ENCODE measurements at places on chromosomes 2 and 18.

- no peak for DNase-seq
These were observed 32.6 kb upstream of the NPC1 start for GRCh38 chr18:23618862-23619387.

DNA sequence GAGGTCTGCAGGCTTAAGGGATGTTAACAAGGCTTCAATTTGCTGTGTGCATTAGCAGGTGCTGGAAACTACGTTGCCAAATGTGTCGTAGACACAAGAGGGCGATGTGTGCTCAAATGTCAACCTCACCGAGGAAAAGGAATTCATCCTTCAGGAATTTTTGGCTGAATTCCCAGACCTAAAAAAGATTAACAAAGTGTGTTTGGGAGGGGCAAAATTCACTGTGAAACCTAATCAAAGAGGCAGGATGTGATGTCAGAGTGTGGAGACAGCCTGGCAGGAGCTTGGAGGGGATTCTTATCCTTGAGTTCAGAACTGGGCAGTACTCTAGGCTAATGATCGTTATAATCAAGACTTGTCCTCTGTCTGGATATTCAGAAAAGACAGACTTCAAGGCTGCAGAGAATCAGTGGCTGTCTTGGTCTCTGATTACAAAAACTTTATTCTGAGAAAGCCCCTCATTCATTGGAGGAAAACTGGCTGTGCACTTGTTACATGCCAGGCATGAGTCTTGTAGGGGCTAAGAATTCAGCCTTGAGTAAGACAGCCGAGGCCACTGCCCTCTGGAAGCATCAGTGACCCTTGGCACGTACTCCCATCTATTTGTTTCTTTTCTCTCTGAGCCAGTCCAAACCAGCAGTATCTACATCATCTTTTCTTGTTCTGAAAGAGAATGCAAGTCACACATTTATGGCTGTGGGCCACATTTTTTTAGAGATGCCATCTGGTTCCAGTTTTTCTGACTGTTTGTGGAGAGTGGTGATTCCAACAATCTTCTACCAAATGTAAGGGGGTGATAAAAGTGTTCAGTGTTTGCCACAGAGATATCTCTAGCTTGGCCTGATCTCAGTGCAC is 18.7 kb upstream of the SCYGR1 start:
- peak; percentile 99 for DNase-seq

- DNase-seq = peak; percentile 85
These were observed 105.6 kb downstream of the VSNL1 start for GRCh38 chr2:17646081-17646554.

DNA sequence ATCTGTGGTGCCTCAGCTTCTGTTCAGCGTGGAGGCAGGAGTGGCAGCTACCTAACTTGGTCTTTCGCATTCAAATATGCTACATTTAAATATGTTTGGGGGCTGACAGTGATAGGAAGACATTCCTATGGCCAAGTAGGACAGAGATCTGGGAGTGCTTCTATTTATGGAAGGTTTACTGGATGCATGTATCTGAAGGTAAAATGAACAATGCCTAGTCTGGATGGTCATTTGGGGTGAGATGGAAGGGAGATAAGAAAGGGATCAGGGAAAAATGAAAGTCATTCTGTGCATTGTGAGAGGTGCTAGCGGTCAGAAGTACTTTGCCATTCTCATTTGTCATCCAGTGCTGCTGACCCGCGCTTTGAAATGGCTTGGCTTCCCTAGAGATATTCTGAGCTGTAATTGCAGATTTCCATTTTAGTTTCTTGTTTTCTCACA is 300.9 kb upstream of the FBXO11 start:
- no peak for DNase-seq

- DNase-seq = no peak
These were observed 717 bp downstream of the IHH start for GRCh38 chr2:219059725-219060682.

- DNase-seq = no peak
These were observed 1.5 kb upstream of the AMMECR1L start for GRCh38 chr2:127887082-127887775.

DNA sequence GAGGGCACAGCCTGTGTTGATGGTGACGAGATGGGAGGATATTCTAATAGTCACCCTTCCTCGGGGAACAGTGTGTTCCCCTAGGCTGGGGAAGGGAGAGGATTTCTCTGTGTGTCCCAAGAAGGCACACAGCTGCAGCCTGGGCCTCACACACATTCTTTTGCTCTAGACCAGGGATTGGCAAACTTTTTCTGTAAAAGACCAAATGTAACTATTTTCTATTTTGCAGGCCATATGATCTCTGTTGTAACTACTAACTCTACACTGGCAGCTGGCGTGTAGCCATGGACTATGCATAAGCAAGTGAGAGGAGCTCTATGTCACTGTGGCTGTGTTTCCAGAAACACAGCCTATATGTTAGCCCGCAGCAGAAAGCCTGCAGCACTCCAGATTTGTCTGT is 65.8 kb downstream of the ARHGAP28 start:
- DNase-seq = no peak

- DNase-seq = no peak
These were observed 56.8 kb upstream of the HS6ST1 start for GRCh38 chr2:128375454-128375853.

DNA sequence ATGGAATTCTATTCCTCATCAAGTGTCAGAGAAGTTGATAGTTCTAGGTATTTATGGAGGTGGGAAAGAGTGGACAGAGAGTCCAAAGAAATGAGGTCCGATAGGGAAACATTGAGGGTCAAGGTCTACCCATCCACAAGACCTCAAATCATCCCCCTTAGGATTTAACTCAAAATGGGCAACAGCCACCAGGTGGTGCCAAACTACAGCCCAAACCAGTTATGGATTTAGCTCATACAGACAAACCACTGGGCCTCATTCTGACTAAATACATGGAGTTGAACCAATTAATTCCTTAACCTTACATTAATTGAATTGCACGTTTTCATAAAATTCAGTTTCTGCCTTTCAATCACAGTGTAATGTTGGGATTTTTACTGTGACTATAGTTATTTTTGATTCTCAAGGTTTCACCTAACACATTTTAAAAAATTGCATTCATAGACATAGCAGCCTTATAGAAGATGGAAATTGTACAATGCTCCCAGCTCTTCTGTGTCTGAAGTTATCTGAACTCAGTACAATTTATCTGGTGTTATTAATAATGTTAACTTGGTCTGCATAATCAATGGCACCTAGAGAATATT is 98.2 kb upstream of the HNMT start:
- peak; percentile 75 for DNase-seq

GRCh38 chr2:184729581-184729980 is 131.3 kb downstream of the ZNF804A start:
- peak; percentile 37 for DNase-seq

- DNase-seq = peak; percentile 78
These were observed 138.3 kb upstream of the ID2 start for GRCh38 chr2:8543383-8544170.

DNA sequence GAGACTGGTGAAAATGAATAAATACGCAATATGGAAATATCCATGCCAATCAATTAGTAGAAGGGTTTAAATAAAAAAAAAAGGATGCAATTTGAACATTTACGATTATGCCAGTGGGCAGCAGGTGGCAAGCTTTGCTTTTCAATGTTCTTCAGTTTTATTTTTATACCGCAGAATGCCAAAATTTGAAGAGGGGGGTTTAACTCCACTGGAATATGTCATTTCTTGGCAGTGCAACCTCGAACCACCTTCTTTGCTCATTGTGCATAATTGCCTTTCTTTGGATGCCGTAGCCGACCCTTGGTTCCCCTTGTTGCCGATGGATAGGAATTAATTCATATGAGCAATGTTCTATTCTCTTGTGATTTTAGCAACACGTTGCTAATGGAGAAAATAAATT is 88.0 kb downstream of the LTBP1 start:
- peak; percentile 68 for DNase-seq

DNA sequence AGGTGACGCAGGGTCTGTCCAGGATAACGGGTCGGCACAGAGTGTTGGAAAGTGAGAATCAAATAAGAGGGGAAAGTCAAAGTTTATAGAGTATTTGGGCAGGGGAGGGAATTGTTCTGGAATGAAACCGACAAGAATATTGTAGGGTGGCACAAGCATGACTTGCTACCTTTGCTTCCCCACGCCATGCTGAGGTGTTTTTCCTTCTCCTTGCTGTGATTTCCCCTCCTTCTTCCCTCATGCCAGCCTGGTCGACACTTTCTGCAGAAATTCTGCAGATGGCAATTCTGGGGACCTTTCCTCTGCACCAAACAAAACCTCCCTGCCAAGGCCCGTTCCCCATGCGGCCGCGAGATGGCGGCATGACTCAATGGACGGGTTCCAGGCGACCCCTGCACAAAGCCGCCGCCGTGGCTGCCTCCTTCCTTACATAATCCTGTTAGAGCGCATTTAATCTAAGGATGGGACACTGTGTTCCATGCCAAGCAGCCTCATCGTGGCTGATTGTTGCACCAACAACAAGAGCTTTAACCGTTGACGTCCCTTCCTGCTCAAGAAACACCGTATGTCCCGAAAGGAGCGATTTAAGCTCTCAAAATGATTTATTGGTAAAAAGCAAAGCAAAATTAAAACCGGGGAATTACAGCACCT is at the start of gene MRO:
TSS of gene MRO (minus strand) at position 289 of the 651 bp plus-strand sequence. CDS start 10,616 bp downstream, outside the sequence.
- DNase-seq = peak; percentile 56

- no peak for DNase-seq
These were observed 61.3 kb downstream of the GALNT1 start for GRCh38 chr18:35642802-35643201.

Measured in PC-3 (cell line).